ENCODE measurements at places on chromosomes 5 and 9.

GRCh38 chr5:155919126-155919525, 407.8 kb upstream of the SGCD start:
- no peak for DNase-seq

GRCh38 chr9:96061293-96061987, 185.9 kb downstream of the ERCC6L2 start:
- peak; percentile 53 for DNase-seq

GRCh38 chr5:37514946-37515345, 135.8 kb downstream of the WDR70 start:
- DNase-seq, result no peak

- peak; percentile 73 for DNase-seq
These were observed 156.4 kb upstream of the RASEF start for GRCh38 chr9:83219154-83219923.

DNA sequence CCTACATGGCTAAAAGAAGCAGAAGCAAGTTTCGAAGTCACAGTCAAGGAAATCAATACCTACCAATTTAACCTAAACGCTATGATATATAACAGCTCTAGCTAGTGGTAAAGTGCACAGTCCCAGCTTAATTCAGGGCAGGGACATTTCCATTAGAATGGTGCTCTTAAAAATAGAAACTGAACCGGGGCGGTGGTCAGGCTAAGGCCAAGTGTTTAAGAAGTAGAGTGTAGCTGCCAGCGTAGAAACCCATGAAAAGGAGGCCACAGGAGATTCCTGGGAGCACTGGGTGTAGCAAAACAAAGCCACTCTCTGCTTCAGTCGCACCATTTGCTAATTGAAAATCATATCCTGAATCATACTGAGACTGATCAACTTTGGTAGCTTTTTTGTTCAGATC, 28.8 kb downstream of the PPIC start:
- DNase-seq, result no peak

DNA sequence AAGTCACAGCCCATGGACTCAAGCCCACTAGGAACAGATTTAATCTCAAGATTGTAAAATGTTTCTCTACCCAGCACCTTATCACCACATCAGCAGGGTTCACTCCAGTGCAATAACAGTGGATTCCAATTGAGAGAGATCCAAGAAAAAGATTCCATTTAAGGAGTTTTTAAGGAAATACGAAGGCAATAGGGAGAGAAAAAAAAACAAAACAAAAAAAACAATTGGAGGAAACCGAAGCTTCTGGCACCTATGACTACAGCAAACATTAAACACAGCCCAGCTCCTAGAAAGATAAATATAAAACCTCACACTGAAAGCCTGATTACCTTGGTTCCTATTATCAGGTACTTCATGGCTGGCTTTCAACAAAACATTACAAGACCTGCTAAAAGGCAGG, 192.7 kb downstream of the DAB2IP start:
- DNase-seq, result peak; percentile 83

Data from EH (cell line).